ENCODE measurements at places on chromosomes 11 and 22. TPM values are rescaled to one million over a fixed set of nuclear protein-coding genes. Genes with fewer than 3 reads are reported as not detected.

DNA sequence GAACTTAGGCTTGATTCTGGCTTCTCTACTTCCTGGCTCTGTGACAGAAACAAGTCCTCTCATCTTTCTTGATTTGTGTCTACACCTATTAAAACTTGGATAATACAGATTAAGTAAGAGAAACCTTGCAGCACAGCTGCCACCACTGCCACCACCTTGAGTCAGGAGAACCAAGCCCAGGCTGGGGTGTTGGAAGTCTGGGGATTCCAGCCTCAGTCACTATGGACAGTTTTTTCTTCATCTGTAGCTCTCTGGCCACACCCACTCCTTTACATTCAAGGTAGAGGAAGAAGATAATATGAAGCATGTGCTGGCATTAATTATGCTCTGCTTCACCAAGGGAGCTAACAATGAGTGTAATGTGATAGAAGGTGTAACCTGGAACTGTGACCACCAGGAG is 75.7 kb downstream of the RELT start:
- no peaks in the 10 kb centered on the region for H3K4me1 ChIP-seq
- H3K27ac ChIP-seq, result no peak overlapping the region
- H3K4me3 ChIP-seq, result no peak overlapping the region
- no peaks in the 10 kb centered on the region for H3K27me3 ChIP-seq
- no peaks in the 10 kb centered on the region for H3K36me3 ChIP-seq
- DNase-seq, result no peak

RASSF10 gene
- total RNA-seq, result not detected

DNA sequence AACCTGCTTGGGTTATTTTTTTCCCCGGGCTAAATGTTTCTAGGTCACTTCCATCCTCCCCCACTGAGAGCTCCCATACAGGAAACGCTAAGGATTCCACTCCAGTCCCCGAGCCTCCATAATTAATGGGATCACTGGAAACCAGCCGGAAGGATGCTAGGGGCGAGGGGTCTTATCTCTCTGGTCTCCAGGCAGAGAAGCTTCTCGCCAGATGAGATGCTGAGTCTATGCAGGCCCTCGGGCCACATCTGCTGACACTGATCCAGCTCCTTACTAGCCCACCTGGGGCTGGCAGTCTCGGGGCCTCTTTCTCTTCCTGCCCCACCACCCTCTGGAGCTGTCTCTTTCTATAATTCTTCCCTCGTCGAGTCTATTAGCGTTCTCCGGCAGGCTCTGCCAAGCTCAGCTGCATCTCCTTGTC is 125.9 kb upstream of the SYT13 start:
- H3K27ac ChIP-seq, result no peak overlapping the region
- DNase-seq, result no peak

BDNF gene
- total RNA-seq, result 0.42 TPM

DNA sequence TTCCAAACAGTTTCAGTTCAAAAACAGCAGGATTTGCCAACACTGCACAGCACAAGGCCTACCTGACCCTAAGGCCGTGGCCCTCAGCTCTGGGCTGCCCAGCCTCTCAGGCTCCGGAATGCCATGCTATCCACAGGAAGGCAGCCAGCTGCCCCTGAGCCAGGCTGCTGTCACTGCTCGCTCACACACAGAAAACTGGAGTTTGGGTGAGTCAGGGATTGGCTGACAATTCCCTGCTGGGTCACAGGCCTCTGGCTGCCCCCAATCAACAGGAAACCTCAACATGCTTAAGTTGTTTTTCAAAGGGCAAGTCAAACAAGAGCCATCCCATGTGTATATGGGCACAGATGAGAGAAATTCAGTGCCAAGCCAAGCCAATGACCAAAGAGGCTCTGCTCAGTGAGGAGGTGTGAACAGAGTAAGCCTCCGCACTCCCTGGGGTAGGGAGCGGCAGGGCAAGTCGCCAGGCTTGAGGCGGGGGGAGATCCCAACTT is 50.2 kb downstream of the RPL27A start:
- H3K36me3 ChIP-seq, result peaks cover 17% of the 10 kb centered on the region
- peak; percentile 90 for DNase-seq
- peak overlapping the region; percentile 83 for H3K27ac ChIP-seq
- H3K4me3 ChIP-seq, result no peak overlapping the region

PKP3 gene
- total RNA-seq, result not detected

DNA sequence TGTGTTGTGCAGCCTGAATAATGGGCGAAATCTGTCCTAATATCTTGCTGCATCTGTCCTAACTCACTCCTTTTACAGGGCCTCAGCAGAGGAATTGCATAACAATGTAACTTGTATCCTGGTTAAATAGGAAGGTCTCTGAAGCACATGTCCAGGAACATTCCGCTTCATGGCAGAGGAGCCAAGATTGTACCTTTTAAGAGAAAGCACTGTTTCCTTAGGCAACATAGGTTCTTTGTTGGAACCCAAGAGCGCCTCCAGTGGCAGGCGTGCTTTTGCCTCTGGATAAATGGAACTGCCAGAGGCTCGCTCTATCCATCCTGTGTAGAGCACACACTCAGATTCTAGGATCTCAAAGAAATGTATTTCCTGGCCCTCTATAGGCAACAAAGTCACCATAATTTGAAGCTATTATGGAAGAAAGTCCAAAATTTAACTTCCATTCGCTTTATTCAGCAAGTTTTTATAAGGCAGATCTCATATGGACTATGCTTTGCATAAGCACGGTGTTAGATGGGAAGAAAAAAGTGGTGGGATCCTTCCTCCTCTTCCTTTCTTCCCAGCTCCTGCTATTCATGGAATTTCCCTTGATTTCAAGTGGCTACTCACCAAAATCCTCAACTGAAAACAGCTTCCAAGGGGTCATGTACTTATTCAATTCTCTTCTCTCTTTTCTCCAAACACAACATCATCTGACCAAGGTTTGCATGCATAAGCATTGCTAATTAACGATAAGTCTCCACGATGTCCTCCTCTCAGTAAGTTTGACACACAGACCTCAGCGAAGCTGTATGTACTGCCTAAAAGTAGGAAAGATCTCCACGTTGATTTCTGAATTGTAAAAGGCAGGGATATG is at the start of gene BLID:
TSS of gene BLID (minus strand) at position 692 of the 856 bp plus-strand sequence. CDS start at position 399, 293 bp downstream.
- no peak within 1 kb of the TSS for H3K4me3 ChIP-seq
- no peaks in the 10 kb centered on the region for H3K36me3 ChIP-seq
- peak; percentile 42 for DNase-seq
- H3K4me1 ChIP-seq, result no peaks in the 10 kb centered on the region
- H3K27me3 ChIP-seq, result no peaks in the 10 kb centered on the region
- no peak within 1 kb of the TSS for H3K27ac ChIP-seq

GRCh38 chr22:46985507-46985882 is 223.0 kb downstream of the TBC1D22A start:
- peaks cover 6% of the 10 kb centered on the region for H3K4me1 ChIP-seq
- H3K27me3 ChIP-seq, result no peaks in the 10 kb centered on the region

GRCh38 chr22:44472598-44472997 is 25.4 kb downstream of the RTL6 start:
- no peaks in the 10 kb centered on the region for H3K36me3 ChIP-seq
- no peak for DNase-seq
- no peaks in the 10 kb centered on the region for H3K27me3 ChIP-seq

KCNA4 gene
- 3.2 TPM for total RNA-seq

MMP3 gene
- not detected for total RNA-seq

UPK2 gene
- total RNA-seq, result not detected

DNA sequence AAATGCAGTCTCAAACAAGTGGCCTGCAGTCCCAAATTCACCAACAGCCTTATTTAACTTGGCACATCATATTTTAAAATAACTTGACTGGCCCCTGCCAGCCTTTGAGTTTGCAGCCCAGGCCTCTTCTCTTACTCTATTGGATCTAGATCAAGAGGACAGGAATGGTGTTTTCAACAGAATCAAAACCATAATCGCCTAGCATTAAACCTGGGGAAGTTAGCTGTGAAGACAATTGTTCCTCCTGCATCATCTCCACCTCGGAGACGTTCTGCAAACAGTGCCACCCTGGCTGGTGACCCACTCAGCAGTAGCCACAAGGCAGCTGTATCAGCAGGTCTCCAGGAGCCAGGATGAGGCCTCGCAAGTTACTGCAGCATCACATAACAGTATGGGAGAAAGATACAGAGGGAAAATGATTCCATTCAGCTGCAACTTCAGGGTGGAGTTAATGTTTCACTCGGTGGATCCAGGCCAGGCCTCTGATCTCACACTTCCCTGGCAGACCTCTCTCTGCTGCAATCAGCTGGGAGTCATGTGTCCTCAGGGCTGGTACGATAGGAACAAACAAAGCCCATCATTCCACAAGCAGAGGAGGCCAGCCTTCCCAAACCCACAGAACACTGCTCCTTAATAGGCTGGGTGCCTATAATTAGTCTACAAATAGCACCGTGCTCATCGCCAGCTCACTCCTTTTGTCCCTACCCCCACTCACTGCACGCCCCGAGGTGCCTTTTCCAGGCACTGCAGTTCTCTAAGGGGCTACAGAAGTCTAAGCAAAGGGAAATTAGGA is 18.6 kb upstream of the SCN2B start:
- H3K36me3 ChIP-seq, result no peaks in the 10 kb centered on the region
- no peak overlapping the region for H3K4me3 ChIP-seq
- peaks cover 10% of the 10 kb centered on the region for H3K4me1 ChIP-seq

- H3K27me3 ChIP-seq, result no peaks in the 10 kb centered on the region
- no peak overlapping the region for H3K4me3 ChIP-seq
- no peak overlapping the region for H3K27ac ChIP-seq
- H3K4me1 ChIP-seq, result no peaks in the 10 kb centered on the region
Observed at GRCh38 chr22:16955081-16955480, 52.9 kb downstream of the GAB4 start.

GRCh38 chr11:116454020-116454645 is 318.7 kb downstream of the BUD13 start:
- H3K4me3 ChIP-seq, result no peak overlapping the region
- no peaks in the 10 kb centered on the region for H3K36me3 ChIP-seq
- DNase-seq, result peak; percentile 42
- H3K27ac ChIP-seq, result no peak overlapping the region
- no peaks in the 10 kb centered on the region for H3K4me1 ChIP-seq
- no peaks in the 10 kb centered on the region for H3K27me3 ChIP-seq

ARFGAP2 gene
- 74.4 TPM for total RNA-seq
